ENCODE measurements at places on chromosomes 1 and 21.

- DNase-seq, result no peak
These were observed 11.0 kb downstream of the DLGAP3 start for GRCh38 chr1:34918386-34918976.

- DNase-seq, result no peak
These were observed 677 bp downstream of the AGPAT3 start for GRCh38 chr21:43865540-43866259.

GRCh38 chr1:226688056-226688748, 50.9 kb downstream of the ITPKB start:
- no peak for DNase-seq

DNA sequence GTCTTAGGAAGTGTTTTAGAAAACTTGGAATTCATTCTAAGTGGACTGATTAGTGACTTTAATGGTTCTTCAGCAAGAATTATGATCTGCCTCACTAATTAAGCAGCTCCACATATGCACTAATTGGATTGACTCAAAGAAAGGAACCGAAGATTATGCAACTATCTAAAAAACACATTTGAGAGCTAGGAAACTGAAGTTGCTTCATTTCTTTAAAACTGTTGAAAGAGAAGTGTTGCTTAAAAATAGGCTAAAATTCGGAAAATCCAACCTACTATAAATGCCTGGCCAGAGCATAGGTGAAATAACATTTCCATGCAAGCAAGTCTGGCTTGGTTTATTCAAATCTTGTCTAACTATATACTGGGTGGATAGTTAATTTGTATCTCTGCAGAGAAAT, 502.9 kb upstream of the ZRANB2 start:
- no peak for DNase-seq

- no peak for DNase-seq
These were observed 12.4 kb upstream of the LRIF1 start for GRCh38 chr1:110976089-110976488.

GRCh38 chr21:46229923-46230260, 1.3 kb upstream of the LSS start:
- DNase-seq, result no peak

GRCh38 chr21:38286739-38287471, 30.1 kb downstream of the KCNJ15 start:
- DNase-seq, result no peak

DNA sequence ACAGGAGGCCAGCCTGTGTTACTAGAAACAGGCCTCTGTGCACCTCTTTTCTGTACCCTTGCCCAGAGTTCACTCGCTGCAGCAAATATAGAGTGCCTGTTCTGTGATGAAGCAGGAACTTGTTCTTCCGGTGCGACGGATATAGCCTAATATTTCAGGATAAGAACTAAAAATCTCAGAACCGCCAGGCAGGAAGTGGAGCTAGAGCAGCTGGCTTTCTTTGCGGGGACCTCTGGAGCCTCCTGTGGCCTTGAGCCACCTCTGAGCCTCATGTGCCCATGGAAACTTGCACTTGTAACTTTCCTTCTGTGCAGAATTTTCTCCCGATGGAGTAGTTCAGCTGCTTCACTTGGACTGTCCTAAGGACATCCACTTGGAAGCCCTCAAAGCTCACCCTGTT, 44.5 kb upstream of the VAMP3 start:
- no peak for DNase-seq

GRCh38 chr1:111559736-111560279, 56.4 kb upstream of the ADORA3 start:
- DNase-seq, result no peak

- no peak for DNase-seq
These were observed 40.2 kb downstream of the DUSP10 start for GRCh38 chr1:221701570-221702186.

GRCh38 chr1:220786337-220787068, at the start of gene MTARC1:
Gene MTARC1, plus strand, starts transcription at chr1:220786913. Its CDS starts 32 bp downstream, at chr1:220786945.
- no peak for DNase-seq

Data from retinal pigment epithelial cell (primary cell).